ENCODE measurements at places on chromosomes 3 and 15.

DNA sequence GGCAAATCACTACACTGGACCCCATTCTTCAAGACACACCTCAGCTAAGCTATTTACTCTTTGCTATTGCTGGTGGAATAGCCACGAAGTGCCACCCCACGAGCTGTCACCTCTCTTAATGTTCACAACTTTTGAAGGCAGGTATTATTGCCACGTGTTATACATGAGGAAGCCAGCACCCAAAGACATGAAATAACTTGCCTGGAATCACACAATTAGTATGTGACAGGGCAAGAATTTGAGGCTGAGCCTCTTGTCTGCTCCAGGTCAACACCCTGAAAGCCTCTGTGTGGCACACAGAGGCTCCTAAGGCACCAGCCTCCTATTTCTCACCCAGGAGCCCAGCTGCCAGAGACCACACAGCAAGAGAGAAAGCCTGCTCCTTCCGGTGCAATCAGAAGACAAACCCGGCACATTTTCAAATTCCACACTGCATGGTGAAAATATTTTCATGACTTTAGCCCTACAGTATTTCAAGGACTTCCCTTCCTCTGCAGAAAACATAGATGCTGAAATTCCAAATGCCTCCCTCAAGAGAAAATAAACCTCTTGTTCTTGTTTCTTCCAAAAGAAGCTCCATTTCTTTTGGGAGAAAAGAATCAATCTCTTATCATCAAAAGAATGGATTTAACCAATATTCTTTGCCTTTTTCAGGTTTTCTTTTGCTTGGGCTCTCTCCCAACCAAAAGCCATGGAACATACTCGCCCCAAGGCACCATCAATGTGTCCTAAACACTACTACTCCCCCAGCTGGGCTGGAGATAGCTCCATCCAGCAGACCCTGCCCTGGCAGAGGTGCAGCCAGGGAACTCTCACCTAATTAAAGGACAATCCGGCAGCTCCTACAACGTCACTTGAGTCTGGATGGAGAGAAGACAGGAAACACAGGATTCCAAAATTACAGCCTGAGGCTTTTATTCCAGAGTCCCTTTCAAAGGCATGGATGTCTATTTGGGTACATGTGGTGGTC lies 84.7 kb upstream of the THBS1 start:
- DNase-seq, result no peak

- DNase-seq, result no peak
Measured at GRCh38 chr3:61912158-61912557, 350.8 kb downstream of the PTPRG start.

DNA sequence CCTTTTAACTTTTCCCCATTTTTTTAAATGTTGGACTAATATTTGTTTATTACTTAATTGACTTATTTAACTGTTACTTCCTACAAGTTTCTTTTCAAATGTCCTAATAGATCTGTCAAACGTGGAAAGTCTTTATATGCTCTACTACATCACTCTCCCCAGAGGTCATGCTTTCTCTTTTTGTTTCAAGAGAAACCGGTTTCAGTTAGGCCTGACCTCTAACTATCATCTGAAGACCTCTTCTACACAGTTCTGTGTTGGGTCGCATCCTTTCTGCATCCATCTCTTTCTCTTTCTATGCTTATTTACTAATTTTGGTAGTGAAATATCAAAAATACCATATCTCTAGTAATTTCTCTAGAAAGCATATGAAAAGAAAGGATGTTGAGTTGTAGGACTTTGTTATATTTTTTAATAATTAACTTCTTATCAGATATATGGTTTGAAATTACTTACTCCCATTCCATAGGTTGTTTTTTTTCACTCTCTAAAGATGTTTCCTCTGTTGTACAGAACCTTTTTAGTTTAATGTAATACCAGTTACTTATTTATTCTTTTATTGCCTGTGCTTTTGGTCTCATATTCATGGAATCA lies 781.2 kb upstream of the ARPP21 start:
- no peak for DNase-seq

GRCh38 chr15:72397796-72398588 lies at the start of gene TMEM202:
TSS of gene TMEM202 (plus strand) at chr15:72398305. CDS start at chr15:72398327, 22 bp downstream.
- DNase-seq, result no peak

- no peak for DNase-seq
Measured at GRCh38 chr3:2597615-2598014, 498.9 kb downstream of the CNTN4 start.

- DNase-seq, result no peak
Measured at GRCh38 chr3:126967386-126967785, 15.5 kb upstream of the PLXNA1 start.

- DNase-seq, result no peak
Measured at GRCh38 chr3:1057436-1057835, 35.4 kb upstream of the CNTN6 start.

- no peak for DNase-seq
Measured at GRCh38 chr15:65829130-65829764, 37.2 kb upstream of the DENND4A start.

DNA sequence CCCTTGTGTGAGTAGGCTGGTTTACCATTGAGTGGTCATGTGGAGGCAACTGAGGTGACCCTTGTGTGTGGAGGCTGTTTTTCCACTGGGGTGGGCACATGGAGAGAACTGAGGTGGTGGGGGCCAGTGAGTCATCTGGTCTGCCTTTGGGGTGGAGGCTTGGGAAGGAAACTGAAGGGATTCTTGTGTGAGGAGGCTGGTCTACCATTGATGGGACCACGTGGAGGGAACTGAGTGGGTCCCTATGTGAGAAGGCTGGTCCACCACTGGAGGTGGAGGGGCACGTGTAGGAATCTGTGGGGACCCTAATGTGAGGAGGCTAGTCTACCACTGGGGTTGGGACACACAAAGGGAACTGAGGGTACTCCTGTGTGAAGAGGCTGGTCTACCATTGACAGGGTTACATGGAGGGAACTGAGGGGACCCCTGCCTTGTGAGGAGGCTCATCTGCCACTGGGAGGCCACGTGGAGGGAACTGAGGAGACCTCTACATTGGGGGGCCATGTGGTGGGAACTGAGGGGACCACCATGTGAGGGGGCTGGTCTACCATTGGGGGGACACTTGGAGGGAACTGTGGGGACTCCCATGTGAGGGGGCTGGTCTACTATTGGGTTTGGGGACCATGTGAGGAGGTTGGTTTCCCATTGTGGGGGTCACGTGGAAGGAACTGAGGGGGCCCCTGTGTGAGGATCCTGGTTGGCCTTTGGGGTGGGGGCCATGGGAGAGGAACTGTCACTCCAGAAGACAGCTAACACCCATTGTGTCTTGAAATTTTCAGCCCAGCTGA lies 164.5 kb downstream of the WNT7A start:
- DNase-seq, result peak; percentile 4

DNA sequence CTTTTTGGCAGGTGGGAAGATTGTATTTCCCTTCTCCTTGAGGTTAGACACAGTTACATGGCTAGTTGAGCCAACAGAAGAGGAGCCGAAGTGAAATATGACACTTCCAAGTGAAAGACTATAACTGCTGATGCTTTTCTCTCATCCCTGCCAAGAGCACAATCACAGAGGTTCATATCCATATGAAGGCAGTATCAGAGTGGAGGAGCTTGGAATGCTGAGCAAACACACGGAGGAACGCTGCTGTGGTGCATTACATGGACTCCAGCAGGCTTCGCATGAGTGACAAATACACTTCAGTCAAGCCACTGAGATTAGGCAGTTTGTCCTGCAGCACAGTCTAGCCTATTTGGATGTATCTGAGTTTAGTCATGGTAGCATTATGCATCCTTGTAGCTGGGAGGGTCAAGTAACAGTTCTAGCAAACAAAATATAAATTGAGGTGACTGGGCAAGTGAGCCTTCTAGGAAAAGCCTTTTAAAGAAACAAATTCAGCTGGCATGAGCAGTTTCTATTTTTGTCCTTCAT lies 5.4 kb downstream of the IQCF6 start:
- DNase-seq, result no peak

All from activated CD8-positive, alpha-beta memory T cell treated with anti-CD3 and anti-CD28 coated beads, Interleukin-2, amount 50 U/mL, for 4 hours (primary cell).